ENCODE measurements at places on chromosomes 5 and 9.

DNA sequence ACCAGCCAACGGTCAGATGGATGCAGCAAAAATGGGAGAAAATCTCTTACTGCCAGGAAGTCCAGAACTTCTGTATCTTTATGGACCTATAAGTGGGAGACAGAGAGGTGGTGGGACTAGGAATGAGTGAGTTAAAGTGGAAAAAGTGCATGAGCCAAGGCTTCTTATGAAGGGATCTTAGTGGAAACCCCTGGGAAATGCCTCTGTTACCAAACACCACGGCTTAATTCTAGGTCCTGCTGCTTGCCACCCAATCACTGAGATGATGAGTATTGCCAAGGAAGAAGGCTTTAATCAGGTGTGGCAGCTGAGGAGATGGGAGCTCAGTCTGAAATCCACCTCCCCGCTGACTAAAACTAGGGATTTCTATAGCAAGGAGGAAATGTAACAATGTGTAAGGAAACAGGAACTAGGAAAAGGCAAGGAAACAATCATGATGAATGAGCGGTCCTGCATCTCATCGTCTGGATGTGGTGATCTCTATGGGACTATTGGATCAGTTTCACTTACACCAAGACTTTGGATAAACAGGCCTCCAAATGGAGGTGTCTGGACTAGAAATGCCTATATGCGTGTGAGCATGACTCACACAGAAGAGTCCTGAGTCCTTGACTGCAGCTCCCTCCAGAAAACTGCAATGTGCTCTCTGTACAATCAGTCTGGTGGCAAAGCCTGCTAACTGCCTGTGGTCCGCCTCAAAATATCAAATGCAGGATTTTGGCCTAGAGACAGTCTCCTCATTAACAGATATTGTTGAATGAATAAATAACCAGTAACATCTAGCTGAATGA lies 98.2 kb upstream of the PRR16 start:
- no peak for DNase-seq

DNA sequence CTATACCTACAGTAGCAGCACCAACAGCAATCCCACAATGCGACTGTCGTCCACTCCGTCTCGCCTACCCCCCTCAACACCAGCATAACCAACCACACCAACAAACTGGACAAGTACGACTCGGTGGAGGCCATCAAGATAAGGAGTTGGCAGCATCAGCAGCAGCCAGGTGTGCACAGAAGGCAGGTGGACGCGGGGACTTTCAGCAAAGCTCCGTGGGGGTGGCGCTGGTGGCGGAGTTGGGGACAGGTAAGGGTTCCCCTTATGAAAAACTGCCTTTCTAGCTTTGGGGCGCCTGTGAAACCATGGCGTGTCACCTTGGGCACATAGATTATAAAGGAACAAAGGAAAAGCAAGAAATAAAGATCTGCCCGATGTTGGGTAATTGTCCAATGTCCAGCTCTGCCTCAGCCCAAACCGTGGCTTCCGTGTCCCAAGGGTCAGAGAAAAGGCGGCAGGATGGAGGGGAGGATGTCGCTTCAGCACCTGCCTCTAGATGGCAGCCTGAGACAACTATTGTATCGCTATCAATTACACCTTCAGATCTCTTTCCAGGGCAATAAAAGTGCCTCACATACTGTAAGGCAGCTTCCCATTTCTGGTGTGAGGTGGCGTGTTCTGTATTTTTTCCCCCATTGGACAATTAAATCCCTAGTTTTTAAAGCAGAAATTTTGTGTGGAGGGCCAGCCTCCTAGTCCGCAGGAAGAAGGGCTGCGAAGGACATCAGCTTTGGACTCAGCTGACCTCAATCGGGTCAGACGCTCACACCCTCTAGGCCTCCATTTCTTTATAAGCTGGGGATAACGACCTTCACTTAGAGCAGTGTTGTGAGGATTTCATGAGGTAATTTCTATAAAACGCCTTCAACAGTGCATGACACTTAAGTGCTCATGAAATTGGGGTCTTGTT lies 58.8 kb downstream of the MTRR start:
- DNase-seq = peak; percentile 9

GRCh38 chr9:132858751-132859150 lies 19.3 kb downstream of the AK8 start:
- no peak for DNase-seq

DNA sequence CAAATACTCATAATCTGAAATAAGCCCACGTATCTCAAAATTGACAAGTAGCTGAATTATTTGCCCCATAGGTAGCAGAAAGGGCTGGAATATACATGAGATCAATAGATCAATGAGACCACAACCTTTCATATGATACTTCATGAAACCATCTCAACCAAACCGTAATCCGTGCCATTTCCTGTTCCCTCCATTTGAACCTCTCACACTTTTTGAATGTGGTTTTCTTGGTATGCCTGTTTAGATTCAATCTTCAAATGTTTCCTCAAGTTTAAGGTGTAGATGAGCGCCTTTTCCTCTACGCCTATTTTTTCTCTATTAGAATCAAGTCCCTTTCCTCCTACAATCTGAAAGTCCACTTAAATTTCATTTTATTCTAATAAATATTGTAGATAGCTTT lies 805.5 kb downstream of the EFNA5 start:
- no peak for DNase-seq

GRCh38 chr5:151571270-151572173 lies 19.6 kb downstream of the FAT2 start:
- no peak for DNase-seq
